ENCODE measurements at places on chromosomes 3 and 15.

- no peak for DNase-seq
These were observed 81.5 kb upstream of the NTRK3 start for GRCh38 chr15:88337993-88338392.

DNA sequence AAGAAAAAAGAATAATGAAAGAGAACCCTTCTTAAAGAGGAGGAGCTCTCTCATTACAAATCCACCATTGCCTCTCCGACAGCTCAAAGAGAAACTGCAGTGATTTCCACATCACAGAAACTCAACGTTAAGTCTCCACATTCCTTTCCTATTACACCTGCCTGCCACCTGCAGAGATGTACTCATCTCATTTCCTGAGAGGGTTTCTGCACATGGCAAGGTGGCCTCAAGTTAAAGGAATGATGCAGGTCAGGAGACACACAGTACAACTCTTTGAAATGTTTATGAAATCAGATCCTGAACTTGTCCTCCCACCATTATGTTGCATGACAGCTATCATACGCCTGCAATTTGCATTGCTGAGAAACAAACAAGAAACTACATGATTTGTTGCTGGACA, 458.4 kb upstream of the ADAMTS9 start:
- DNase-seq, result no peak

DNA sequence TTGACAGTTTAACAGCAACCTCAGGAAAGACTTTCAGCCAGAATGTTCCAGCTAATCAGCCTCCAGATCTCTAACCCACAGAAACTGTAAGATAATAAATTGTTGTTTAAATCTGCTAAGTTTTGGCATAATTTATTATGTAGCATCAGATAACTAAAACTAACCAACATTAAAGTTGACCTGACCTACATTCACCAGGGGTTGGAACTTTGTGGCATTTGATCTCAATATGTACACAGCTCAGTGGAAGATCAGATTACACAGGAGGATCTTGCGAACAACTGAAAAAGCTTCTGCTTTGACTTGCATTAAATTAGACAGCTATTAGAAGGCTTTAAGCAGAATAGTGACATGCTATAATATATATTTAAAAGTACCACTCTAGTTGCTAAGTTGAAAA, 91.4 kb upstream of the POU1F1 start:
- no peak for DNase-seq

DNA sequence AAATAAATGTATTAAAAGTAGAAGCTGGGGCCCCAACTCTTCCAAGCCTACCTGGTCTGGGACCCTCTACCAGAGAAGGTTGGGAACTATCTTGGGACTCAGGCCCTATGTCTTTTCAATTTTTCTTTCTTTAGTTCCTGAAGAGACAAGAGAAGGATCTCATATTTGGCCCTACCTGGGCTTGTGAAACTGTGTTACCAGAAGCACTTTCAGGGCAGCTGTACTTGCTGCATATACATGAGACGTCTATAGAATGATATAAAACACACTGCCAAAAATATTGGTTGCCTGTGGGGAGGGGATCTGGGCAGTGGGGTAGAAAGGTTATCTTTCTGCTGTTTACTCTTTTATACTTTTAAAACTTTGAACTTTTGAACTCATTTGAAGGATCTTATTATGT, 604 bp upstream of the EPB42 start:
- no peak for DNase-seq

GRCh38 chr15:101500865-101501551, 11.5 kb upstream of the PCSK6 start:
- DNase-seq, result no peak

DNA sequence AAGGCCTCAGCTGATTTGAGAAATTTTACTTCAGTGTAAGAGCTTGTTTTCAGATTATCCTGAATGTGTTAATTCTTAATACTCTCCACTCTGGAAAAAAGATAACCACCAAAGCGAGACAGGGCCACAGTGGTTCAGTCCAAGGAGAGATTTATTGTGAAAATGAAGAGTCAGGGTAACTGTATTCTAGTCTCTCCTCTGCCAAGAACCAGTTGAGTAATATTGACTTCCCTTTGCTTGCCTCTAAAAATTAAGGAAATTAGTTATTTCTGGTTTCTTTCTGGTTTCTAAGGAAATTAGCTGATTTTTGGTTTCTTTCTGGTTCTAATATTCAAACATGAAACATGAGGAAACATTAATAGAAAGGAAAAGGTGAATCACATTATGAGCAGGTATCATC, 34.9 kb downstream of the PPP1R2 start:
- DNase-seq, result no peak

DNA sequence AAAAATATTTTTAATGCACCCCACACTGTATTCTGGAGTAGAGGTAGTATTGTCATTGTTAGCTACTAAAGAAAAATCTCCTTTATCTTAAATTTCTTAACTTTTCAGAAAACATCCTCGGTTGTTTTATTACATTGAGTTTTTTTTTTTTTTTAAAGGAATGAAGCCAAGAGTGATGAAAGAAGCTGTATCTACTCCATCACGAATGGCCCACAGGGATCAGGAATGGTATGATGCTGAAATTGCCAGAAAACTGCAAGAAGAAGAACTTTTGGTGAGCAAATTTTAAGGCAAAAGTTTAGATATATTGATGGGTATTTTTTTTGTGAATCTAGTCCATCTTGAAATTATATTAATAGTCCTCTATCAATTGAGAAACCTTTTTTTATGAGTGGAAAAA, 49.7 kb upstream of the UTS2B start:
- DNase-seq, result no peak

GRCh38 chr15:39365161-39365560, 215.7 kb upstream of the THBS1 start:
- DNase-seq, result no peak

DNA sequence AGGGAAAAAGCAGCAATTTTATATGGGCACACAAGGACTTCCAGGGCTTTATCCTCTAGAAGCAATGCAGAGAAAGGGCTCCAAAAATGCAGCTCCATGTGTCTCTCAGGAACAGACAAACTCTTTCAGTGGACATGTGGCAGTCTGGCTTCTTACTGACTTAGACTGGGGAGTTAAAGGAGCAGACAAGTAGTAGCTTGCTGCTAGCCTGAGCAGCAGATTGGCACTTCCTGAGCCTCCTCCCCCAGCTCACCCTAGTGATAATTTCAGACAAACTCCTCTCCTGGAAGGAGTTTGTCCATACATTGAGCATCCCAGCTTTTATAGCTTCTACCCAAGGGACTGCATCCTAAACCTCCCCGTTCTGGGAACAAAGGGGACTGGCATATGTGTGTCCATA, 101.7 kb upstream of the MANF start:
- DNase-seq, result no peak

DNA sequence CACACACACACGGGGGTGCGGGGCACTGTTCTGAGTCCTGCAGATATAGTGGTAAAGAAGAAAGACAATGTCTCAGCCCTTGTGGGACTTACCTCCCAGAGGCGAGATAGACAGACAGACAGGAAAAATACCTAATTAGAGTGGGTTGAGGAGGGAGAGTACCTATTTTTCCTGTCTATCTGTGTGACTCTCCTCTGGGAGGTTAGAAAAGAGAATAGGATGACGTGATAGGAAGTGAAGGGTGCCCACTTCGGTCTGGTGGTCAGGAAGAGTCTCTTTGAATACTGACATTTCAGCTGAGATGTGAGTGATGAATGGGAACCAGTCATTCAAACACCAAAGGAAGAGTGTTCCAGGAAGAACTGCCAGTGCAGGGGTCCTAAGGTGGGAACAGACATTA, 4.1 kb upstream of the APOD start:
- peak; percentile 18 for DNase-seq

- DNase-seq, result peak; percentile 52
These were observed 7.1 kb downstream of the ELL3 start for GRCh38 chr15:43769584-43770228.

DNA sequence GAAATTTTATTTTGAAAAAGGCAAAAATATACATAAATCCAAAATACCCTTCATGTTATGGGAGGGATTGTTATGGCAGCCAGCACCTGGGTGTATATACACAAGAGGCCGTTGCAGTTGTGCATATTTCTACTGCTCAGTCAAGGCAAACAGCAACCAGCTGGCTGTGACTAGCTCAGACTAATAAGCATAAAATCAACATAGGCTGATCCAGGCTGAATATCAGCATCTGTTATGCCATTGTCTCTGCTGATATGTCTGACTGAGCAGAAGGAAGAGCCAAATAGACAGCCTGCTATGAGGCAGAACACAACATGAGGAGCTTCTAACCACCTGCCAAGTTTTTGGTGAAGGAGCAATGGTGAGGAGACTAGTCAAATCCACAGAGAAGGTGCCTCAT, 457.5 kb upstream of the ALCAM start:
- no peak for DNase-seq

GRCh38 chr3:136714020-136714419, 38.2 kb downstream of the STAG1 start:
- no peak for DNase-seq

- no peak for DNase-seq
These were observed 47.9 kb downstream of the QTRT2 start for GRCh38 chr3:114104414-114104813.

- no peak for DNase-seq
These were observed 197.9 kb downstream of the TPRG1 start for GRCh38 chr3:189369636-189370035.

GRCh38 chr3:172213200-172213599, 173.8 kb downstream of the FNDC3B start:
- no peak for DNase-seq

DNA sequence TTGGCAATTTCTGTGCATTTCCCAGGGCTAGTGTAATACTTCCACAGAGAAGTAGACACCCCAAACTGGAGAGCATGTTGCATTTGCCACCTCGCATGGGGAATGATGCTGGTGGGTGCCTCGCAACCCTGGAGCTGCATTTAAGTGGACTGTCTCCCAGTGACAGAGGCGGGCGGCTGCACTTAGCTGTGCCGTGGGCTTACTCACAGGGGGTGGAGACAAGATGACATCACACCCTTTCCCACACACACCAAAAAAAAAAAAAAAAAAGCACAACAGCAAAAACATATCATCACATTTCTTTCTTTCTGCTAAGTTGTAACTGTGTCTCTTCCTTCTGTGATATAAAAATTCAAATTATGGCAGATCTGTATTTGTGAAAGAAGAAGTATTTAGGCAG, at the start of gene ABI3BP:
TSS of gene ABI3BP (minus strand) at position 113 of the 400 bp plus-strand sequence. CDS start at position 76, 37 bp downstream.
- DNase-seq, result peak; percentile 8

- no peak for DNase-seq
These were observed 111.3 kb downstream of the CD47 start for GRCh38 chr3:107979538-107979937.

GRCh38 chr15:73480050-73480449, 37.1 kb downstream of the REC114 start:
- no peak for DNase-seq

DNA sequence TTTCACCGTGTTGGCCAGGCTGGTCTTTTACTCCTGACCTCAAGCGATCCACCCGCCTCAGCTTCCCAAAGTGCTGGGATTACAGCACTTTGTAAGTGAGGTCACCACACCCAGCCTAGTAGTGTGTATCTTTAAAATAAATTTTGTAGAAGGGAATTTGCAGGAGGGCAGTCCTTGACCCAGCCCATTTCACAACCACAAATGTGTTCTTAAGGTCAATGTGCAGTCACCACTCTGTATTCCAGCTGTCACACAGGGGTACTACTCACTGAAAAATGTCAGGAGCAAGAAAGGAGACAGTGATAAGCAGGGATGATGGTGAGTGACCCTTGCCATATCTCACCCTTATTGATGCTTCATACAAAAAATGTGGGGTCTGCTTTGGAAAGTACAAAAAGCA, 98.5 kb downstream of the FRMD5 start:
- DNase-seq, result no peak

DNA sequence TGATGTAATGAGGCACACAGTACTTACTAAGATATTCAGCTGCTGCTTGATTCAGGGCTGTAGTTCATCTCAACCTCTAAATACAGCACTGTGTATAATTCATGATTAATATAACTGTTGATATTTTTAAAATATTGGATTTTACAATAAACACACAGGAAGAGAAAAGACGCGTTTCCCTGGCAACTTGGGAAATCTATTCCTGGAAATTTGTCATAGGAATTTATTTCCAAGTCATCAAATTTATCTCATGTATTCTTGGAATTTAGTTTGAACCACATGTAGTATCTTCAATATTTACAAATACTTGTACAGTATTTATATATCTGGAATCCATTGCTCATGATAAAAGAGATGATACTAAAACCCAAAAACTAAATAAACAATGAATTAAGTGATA, 30.6 kb downstream of the EPHA3 start:
- no peak for DNase-seq

DNA sequence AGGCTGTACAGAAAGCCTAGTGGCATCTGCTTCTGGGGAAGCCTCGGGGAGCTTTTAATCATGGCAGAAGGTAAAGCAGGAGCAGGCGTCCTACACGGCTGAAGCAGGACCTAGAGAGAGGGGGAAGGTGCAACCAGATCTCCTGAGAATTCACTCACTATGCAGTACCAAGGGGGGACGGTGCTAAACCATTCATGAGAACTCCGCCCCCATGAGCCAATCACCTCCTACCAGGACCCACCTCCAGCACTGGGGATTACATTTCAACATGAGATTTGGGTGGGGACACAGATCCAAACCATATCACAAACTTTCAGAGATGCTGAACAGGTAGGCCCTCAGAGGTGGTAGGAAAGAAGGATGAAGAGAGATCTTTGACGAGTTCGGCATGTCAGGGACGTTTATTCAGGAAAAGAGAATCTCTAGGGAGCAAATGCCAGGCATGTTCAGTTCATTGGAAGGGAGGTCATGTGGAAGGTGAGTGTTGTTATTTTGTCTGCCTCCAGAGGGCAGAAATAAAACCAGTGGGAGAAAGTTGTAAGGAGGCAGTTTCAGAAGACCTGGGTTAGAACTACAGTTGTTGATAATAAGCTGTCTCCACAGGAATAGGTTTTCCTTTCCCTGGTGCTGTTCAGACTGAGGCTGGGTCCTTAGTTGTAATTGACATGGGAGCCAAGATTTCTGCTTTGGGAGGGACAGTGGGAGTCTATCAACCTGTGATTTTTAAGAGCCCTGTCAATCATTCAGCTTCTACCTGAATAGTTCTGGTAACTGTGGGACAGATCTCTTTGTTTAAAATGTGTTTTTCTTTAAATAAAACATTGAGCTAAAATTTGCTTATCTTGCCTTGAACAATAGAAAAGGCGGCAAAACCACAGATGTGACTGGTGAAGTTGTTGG, 4.3 kb upstream of the FNDC3B start:
- DNase-seq, result no peak

DNA sequence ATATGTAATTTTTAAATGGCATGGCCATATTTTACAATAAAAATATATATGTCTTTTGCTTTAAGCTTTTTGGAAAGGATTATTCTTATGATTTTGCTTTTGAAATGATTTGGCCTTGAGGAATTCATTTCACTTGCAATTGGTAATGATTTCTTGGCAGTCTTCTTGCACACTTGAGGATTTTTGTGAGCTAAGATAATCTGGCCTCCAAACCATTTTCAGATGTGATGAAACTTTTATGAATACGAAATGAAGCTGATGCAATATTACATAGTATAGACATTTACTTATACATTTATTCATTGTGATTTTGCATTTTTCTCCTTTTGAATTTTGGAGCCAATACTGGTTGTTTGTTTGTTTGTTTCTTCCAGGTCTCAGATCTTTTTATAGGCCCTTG, 6.4 kb upstream of the SH2D7 start:
- DNase-seq, result no peak

Data from activated naive CD8-positive, alpha-beta T cell treated with anti-CD3 and anti-CD28 coated beads for 36 hours (primary cell).